ENCODE measurements at places on chromosomes 4 and X.

DNA sequence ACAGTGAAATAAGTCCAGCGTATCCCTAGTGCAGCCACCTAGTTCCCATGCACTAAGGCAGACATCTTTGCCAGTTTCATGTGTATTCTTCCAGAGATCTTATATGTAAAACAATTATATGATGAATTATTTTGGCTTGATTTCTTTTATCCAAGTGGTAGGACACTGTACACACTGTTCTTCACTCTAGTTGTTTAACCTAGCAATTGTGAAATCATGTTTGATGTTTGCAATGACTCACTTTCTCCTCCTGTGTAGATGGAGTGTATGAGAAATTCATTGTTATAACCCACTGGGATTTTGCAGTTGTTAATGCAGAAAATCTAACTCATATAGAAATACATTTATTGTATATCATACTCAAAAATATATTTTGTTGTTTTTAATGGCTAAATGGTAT lies 17.5 kb upstream of the TBC1D1 start:
- no peak for DNase-seq

GRCh38 chrX:12866451-12867377 lies at the start of gene TLR7:
Gene TLR7, plus strand, starts transcription at chrX:12867072. Its CDS starts 507 bp downstream, at chrX:12867579.
- no peak for DNase-seq

DNA sequence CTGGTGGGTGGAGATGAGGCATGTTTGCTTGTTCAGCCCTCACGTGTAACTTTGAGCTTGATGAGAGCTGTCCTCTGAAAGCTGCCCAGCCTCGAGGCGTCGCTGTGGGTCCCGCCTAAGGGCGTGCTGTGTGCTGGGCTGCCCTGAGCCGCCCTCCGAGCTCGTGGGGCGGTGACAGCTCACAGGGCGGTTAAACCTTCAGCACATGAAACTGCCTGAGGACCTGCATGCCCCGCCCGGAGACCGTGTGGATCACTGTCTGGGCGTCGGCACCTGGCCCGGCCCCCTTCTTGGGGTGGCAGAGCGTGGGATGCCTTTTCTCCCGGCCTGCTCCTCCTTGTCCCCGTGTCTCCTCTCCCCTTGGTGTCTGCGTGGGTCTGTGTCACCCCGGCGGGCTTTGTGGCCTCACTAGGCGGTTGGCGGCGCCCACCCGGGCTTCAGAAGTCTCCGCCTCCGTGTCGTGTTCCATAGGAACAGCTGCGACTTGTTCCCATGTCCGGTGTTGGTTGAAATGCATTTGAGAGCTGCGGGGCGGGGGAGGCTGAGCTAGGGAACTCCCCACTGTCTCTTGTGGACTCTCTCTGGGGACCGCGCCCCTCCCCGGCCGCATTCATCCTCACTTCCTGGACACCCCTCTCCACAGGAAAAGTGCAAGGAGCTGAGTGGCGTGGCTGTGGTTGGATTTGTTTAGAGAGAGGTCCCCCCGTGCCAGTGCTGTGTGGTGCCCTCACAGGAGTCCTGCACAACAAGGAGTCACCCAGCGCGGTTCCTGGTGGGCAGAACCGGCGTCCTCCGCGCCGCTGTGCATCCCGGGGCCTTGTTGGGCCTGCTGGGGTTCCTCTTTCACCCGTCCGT lies 6.8 kb downstream of the AKAP17A start:
- no peak for DNase-seq

- DNase-seq: peak; percentile 23
These were observed 1.3 kb downstream of the CASP3 start for GRCh38 chr4:184648054-184648312.

DNA sequence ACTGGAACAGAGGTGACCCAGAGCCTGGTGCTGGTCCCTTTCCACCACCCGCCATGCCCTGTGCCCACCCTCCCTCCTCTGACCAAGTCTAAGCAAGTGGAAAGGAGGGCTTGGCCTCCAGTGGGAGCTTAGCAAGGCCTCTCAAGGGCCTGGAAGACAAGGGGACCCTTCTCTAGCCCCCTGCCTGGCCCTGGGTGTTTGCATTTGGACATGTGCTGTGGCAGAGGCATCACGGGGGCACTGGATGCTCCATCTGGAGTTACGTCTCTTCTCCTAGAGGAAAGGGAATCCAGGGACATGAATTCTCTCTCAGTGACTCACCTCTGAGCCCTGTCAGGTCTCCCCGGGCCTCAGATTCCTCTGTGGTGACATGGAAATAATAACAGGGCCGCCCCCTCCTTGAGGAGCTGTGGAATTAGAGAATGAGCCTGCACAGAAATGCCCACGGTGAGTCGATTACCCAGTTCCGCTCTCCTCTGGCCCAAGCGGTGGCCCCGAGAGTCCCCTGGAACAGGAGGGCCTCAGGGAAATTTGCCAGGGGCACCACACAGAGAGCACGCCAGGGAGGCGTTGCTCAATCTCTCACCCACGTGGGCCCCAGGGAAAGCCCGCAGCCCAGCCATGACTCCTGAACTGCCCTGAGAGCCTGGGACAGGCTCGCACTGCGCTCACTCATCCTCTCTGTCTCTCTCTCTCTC lies 189.6 kb downstream of the BCOR start:
- DNase-seq: no peak

GRCh38 chr4:17707671-17708070 lies 73.8 kb downstream of the FAM184B start:
- no peak for DNase-seq

- DNase-seq: no peak
These were observed 142.9 kb downstream of the NR3C2 start for GRCh38 chr4:148299337-148299736.

DNA sequence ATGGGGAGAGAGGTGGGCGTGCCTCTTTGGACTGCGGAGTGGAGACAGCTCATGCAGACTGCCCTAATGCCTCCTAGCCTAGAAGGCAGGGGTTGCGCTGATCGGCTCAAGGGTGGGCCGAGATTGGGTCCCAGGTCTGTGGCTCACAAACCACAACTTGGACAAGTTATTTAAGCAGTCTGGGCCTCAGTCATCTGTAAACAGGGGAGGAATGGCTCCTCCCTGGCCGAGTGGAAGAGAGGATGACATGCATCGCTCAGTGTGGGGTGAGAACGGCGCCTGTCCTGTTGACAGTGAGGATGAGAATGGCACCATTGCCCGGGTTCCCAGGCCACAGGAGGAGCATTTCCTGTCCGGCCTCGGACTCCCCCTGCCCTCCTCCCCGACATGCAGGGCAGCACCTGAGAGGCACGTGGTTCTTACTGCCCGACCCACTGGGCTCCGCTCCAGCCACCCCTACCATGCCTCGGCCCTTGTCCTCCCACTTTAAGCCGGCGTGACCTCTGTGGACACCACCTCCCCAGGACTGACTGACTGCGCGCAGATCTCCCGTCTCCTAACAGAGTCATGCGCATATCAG lies 40.3 kb upstream of the GRPEL1 start:
- DNase-seq: no peak

GRCh38 chr4:74056858-74057562 lies 18.5 kb upstream of the CXCL3 start:
- DNase-seq: no peak

- no peak for DNase-seq
These were observed 80.3 kb downstream of the AFAP1 start for GRCh38 chr4:7859326-7859725.

DNA sequence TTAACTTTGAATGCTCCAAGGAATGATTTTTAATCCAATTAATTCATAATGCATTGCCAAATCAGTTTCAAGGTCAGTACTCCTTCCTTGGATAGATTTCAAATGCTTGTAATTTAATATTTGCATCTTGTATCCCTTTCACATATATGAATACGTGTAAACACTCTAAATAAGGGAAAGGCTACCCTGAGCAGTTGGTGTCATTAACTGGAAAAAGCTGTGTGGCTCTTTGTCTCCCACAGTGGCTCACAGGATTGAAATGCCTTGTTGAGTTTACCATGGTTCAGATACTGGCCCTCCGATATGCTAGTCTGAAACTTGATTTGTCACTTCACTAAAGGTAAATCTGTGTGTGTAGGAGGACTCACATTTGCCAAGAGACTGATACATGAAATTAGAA lies 16.7 kb upstream of the ACOT9 start:
- DNase-seq: no peak

DNA sequence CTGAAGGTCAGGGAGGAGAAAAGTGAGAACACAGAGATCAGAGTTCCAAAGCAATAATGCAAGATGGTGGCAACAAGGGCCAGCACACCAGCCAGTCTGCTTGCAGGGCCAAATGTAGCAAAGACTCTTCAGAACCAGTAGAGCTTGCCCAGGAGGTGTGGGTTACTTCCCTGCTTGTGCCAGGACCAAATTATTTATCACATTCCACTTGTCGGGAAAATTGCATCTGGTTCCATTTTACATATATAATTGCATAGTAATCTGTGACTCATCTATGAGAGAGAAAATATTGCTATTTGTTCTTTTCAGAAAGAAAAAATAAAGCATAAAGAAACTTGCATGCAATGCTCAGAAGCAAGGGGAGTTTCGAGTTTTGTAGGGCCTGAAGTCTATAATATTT lies 41.4 kb downstream of the MAML3 start:
- DNase-seq: no peak

GRCh38 chr4:184313702-184314659 lies 96.3 kb upstream of the ENPP6 start:
- no peak for DNase-seq

DNA sequence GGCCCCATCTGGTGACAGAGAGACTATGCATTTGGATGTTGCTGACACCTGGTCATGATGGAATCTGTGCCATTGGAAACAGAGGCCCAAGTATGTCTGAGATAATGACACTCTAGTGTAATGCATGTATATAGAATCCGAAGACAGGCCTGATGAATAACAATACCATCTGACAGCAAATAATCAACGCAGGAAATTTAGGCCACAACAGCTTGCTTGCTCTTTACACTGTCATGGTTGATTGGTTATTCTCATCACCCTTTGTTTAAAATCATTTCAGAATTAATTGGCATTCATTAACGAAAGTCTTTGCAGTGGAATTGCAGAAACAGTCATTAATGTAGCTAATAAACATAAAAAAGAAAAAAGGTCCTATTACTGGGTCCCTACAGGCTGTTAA lies 194.8 kb downstream of the AFF2 start:
- DNase-seq: no peak

GRCh38 chrX:14355556-14355955 lies 173.8 kb upstream of the GLRA2 start:
- DNase-seq: no peak

- peak; percentile 63 for DNase-seq
These were observed 1778.2 kb upstream of the PCDH10 start for GRCh38 chr4:131370846-131371245.

DNA sequence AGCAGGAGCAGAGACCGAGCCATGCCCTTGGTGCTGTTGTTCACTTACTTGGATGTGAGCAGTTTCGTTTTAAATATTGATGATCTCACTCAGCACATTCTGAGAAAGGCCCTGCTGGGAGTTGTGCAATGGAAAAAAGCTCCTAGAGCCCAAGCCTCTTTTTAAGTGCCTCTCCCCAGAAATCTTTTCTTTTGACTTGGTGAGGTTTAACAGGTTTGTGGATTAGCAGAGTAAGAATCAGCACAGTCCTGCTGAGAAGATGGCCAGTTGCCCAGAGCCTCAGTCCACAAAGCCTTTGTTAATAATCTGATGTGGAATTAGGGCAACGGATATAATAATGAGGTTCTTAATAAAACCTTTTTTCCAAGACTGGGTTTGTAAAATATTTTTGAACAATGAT lies 157.5 kb upstream of the ATP6AP2 start:
- DNase-seq: no peak

DNA sequence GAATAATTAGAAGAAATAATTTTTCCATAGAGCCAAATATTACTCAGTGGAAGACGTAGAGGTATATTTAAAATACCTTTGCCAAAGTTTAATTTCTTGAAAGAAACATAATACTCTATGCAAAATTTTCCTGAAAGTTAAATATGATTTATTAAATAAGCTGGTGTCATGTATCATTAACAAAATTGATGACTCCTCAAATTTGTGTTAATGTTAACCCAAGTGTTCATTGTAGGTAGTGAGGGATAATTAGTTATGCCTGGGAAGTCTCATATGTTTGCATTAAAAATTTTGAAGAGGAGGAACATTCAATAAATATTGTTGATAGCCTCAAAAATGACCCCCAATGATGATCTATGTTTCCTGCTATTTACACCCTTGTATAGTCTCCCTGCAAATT lies 292.7 kb upstream of the AMOT start:
- no peak for DNase-seq

GRCh38 chr4:111595456-111595855 lies 549.8 kb upstream of the FAM241A start:
- no peak for DNase-seq

DNA sequence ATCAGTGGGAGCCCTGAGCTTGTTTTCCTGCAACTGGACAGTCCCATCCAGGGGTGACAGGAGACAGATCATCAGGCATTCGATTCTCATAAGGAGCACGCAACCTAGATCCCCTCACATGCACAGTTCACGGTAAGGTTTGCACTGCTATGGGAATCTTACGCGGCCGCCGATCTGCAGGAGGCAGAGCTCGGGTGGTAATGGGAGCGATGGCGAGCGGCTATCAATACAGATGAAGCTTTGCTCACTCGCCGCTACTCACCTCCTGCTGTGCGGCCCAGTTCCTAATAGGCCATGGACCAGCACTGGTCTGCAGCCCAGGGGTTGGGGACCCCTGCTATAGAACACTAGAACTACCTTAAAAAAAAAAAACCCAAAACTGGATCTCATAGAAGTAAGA lies 45.4 kb downstream of the ARSD start:
- DNase-seq: no peak

DNA sequence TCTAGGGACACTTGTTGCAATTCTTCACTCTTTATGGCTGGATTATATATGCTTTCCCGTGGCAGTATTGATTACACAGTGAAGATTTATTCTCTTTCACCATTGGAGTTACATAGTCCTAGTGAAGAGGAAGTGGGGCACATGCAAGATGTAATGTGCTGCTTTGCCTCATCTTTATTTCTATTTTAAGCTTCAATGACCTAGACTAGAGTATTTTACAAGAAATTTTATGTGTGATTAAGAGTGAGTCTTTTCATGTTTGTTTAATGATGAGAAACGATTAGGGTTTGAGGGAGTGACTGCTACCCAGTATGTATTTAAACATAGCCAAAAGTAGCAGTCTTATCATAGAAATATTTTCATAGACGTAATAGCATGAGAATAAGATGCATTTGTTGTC lies 30.8 kb downstream of the DIAPH2 start:
- no peak for DNase-seq

- peak; percentile 8 for DNase-seq
These were observed 426.7 kb upstream of the ARX start for GRCh38 chrX:25442499-25442898.

GRCh38 chrX:93264261-93265002 lies 408.9 kb downstream of the NAP1L3 start:
- DNase-seq: no peak

GRCh38 chrX:6968231-6968630 lies 179.3 kb upstream of the STS start:
- no peak for DNase-seq

DNA sequence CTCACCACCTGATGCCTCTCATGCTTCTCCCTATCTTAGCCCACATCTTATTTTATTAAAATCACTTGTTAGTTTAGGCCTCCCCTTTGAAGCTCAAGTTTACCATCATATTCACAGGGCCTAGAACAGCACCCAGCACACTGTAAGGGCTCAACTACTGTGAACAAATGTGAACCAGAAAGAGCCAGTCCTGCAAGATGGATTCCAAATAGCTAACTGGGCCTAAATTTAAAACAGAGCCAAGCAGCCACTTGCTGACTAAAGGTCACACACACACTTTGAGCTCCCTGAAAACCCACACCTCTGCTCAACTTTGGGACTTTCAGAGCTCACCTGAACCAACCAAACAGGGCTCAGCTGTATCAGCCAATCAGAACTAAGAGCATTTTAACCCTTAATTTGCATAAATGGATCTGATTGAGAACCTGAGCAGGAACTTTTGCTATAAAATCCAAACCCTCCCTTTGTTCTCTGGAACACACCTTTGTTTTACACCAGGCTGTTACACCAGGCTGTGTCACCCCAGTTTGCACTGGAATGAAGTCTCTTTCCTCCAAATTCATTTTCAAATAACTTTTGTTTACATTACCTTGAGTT lies 62.1 kb upstream of the EXOC1L start:
- DNase-seq: no peak
